Osteoblast (primary cell): ENCODE measurements at places on chromosomes 1 and 21.

DNA sequence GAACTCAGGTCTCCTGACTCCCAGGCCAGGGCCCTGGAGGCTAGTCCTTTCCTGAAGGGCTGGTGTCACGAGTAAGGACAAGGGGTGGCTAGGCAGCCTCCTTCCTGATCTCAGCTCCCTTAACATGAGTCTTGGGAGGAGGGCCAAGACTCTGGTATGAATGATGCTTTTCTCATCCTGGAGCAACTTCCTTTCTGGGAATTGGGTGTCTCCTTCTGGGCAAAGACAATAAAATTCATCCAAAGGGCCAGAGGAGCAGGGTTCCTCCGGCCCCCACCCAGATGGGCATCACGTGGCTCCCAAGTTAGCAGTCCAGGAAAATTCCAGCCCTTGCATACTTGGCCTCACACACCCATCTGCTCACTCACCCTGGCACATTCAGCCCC, at the start of gene FAM167B:
Gene FAM167B (plus strand): TSS at position 335 of the 386 bp plus-strand sequence. CDS start 200 bp downstream, outside the sequence.
- peak; percentile 97 for DNase-seq

GRCh38 chr1:221149111-221149510, 269.9 kb downstream of the HLX start:
- DNase-seq = peak; percentile 80

GRCh38 chr21:35070436-35070835, 21.3 kb upstream of the RUNX1 start:
- no peak for DNase-seq

- DNase-seq = no peak
Observed at GRCh38 chr1:188895611-188896010, 1582.1 kb downstream of the BRINP3 start.

DNA sequence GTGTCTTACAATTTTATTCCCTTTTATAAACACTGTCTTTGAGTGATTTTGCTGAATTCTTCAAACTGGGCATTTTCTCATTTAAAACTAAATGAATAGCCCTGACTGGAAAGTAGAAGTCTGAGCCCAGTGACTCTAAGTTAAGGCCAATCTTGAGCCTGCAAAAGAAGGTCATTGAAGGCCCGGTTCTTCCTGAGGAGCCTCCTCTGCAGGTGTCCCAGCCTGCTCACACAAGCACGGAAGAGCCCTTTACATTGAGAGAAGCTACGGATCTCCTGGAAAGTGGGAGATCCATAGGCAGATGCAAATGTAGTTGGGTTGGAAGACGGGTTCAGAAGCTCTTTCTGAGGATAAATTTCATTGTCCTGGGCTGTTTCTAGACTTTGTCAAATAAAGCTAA, 3.9 kb downstream of the ZNF678 start:
- no peak for DNase-seq

- peak; percentile 41 for DNase-seq
Observed at GRCh38 chr1:25045480-25046193, 115.6 kb upstream of the RUNX3 start.

DNA sequence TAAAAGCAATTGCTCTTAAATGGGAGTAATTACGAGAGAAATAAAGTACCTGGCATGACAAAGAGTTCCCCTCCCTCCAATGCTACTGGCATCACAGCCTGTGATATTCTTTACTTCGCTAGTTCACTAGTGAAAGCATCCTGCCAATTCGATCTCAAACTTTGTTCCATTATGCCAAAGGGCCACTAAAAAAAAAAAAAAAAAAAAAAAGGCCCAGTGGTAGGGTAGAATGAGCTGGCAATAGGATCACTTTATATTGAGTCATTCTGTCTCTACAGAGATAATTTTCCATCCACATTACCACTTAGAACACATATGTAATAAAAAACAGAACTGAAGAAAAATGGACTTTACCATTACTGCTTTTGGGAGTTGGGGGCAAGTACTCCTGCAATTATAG, 11.2 kb downstream of the PUM1 start:
- DNase-seq = peak; percentile 83

DNA sequence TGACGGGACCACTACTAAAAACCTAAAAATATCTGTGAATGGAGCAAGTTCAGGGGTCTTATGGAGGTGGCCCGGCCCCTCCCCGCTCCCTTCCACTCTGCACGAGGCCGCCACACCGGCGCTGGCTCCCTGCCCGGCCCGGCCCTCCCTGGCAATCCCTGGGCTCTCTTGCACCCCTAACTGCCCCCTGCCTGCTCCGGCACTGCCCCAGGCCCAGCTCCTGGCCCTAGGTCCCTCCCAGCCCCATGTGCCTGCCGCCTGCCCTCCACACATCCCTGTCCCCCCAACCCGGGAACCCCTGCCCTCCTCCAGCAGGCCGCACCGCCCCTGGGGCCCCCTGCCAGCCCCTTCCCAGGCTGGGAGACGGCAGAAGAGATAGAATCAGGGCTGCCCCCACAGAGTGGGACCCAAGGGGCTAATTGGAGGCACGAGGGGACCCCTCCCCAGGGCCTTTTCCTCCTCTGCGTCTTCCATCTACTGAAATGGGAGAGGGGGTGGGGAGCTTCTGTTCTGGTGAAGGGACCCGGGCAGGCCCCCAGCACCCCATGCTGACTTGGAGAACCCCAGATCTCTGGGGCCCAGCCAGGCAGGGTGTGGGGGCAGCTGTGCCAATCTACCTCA, 9.3 kb upstream of the CTRC start:
- DNase-seq = peak; percentile 51

GRCh38 chr1:2312515-2313301, 78.6 kb downstream of the MORN1 start:
- DNase-seq = peak; percentile 93

GRCh38 chr1:190205713-190206112, 272.0 kb downstream of the BRINP3 start:
- DNase-seq = no peak

- peak; percentile 65 for DNase-seq
Observed at GRCh38 chr21:28455253-28455600, 537.5 kb downstream of the LTN1 start.

DNA sequence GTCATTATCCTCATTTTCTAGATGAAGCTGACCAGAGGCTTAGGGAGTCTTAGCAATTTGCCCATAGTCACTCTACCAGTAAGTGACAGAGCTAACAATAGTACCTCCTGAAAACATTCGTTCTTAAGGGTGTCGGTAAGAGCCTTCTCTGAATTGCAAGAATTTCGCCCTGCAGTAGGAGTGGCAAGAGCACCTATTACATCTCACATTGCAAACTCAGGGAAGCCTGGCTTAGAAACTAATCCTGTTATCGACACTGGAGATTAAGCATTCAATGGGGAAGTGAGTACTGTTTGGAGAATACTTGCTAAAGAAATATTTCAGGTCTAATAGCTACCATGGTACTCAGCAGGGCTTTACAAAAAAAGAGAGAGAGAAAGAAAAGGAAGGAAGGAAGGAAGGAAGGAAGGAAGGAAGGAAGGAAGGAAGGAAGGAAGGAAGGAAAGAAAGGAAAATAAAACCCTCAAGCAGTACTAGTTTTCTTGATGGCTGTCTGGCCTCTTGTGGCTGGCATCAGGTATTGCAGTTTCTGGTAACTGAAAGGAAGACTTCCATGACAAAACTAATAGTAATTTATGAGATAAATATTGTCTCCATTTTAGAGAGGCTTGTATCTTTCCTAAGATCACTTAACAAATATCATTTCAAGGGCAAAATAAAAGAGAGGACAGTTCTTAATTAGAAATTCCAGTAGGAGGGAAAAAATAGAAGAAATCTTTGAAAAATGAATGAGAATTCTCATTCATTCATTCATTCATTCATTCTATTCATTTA, 10.4 kb downstream of the C1orf226 start:
- peak; percentile 74 for DNase-seq

- DNase-seq = no peak
Observed at GRCh38 chr1:111738133-111738435, 1.1 kb downstream of the INKA2 start.

DNA sequence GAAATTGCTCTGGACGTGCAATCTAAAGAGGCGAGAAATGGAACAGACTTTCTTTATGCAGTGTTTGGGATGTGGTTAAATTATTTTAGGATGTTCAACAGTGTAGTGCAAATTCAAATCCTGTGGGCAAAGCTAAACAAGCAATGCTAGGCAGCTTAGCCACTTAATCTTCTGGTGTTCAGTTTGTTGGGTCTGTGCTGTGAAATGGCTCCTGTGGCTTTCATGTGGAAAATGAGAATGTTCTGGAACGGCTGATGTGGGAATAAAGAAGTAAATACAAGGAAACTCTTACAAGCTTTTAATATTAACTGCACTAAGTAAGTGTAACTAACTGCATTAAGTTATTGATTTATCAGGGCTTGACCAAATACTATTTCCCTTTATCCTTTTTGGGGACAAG, 766.6 kb downstream of the ADGRL2 start:
- no peak for DNase-seq

- DNase-seq = no peak
Observed at GRCh38 chr1:175173531-175173930, 19.0 kb downstream of the KIAA0040 start.

DNA sequence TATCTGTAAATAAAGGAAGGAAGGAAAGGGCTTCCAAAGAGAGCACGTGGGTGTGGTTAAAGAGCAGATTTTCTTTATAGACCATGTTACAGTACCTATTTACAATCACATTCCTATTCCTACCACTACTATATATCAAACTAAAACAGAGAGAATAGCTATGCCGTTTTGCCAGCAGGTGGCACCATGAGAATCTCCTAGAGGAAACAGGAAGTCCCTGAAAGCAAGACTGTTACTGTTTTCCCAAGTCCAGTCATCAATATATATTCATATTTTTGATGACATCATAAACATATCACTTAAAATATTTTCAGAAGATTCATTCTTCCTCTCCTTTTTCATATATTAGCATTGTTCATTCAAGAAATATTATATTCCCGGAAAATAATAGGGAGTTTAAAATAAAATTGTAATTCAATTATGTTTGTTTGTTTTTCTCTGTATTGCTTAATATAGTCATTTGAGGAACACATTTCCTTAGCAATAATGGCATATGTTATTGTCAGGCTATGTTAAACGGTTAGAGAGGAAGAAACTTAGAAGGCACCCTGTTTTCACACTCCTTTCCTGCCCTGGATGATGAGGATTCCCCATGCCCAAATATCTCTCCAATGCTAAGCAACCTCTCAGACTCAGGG, 6.6 kb downstream of the CCDC190 start:
- DNase-seq = peak; percentile 91

DNA sequence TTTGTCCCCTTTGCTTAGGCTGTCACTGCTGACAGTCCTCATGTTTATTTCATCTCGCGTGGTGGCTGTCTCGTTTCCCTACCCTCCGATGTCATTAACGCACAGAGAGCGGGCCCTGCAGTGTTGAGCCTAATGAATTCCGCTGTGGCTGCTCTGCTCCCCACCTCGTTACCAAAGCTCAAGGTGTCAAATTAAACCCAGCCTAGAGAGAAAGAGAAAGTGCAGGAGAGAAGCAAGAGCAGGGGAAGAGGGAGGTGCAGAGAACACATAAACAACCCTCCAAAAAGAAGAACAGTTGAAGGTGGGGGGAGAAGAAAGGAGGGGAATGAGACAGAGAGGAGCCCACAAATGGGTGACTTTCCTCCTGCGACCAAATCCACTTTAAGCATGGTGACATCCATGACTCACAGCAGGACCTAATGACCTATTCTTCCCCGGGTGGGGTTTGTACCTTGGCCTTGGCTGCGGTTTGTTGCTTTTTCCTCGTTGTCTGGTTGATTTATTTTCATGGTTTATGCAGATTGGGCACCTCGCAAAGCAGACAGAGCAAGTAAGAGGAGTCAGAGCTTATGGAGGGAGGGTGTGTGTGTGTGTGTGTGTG, 92.5 kb downstream of the PBX1 start:
- no peak for DNase-seq

DNA sequence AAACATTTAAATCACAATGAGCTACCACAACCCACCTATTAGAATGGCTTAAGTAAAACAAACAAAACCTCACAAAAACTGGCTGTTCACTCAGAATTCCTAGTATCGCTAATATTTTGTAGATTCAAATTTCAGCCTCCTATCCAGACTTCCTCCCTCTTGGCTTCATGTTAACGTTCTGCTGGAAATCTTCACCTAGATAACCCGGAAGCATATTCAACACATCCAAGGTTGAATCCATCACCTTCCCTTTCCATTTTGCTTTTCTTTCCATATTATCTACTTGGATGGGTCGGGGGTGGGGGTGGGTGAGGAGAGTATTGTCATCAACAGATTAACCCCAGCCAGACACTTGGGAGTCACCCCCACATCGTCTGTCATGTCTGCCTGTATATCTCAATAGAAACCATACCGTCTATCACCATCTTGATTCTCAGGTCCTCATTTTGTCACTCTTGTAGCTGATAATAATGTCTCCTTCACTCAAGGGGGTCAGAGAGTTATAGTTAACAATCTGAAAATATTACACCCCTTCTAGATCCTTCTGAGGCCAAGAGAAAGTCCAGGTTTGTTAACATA, 1.7 kb upstream of the DPH5 start:
- no peak for DNase-seq

- DNase-seq = peak; percentile 84
Observed at GRCh38 chr1:3733094-3733882, 19.0 kb upstream of the CCDC27 start.

DNA sequence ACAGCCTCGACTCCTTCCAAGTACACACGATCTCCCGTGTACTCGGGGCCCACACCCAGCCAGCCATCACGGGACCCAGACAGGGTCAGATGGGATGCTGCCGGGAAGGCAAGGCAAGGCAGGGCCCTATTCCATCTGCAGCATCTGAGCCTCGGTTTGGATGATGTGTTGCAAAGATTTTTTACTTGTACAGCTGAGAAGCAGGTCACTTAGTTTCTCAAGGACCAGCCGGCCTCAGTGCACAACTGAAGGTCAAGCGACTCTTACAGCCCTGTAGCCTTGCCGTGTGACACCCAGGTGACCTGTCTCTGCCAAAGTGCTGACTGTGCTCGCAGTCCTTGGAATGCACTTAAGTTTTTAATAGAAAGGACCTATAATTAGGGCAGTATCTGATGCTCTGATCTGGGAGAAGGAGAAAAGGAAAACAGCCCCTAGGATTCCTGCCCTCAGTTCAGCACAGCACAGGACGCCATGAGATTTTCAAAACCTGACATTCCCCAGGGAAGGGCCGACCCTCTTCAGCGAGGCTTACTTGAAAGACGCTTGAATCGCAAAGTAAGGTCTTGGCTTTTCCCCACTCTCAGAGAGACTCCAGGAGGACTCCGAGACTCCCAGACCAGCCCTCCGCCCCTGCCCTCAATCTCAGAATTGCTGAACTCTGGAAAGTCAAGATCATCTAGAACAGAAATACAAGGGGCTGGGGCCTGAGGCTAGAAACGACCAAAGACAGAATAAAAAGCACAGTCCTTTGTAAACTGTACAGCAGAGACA, 1.3 kb downstream of the GPR157 start:
- DNase-seq = peak; percentile 81

DNA sequence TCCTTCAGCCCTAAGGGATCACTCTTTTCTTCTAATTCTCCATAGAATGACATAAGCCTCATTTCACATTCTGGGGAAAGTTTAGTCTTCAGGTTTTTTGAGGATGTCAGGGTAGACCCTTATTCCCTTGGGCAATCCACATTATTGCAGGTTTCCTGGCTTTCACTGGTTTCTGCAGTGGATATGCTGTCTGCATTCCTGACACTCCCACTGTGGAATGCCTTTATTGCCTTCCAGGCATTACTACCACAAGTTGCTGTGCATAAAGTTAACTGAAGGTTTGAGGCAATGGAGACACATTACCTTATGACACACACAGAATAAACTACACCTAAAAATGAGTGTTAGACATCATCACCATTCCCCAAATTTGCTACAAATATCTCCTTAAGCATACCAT, 12.7 kb downstream of the FASLG start:
- DNase-seq = no peak
